Ureter (tissue), 1 donor: ENCODE measurements at places on chromosomes 12 and 14.
A peak's percentile ranks its signal among the peaks of the same experiment; 100 is the strongest.

GRCh38 chr12:49750027-49750995 is 9.0 kb downstream of the TMBIM6 start:
- no peak for DNase-seq

- DNase-seq: peak; percentile 62
These were observed 68.0 kb downstream of the RNF34 start for GRCh38 chr12:121467638-121468498.

DNA sequence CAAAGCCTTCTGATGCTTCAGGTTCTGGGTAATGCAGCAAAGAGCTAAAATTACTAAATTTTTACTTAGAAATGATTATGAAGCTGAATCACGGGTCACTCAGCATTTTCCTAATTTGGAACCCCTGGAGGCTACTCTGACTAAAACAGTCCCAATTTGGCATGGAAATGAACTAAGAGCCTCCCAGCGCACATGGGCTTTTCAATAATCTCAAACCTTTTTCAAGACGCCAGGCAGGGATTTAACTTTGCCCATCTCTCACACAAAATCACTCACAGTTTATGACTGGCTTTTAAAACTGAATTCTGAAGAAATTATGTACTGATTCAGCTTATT is 68.3 kb downstream of the LLPH start:
- DNase-seq: no peak

- DNase-seq: peak; percentile 52
These were observed 33.8 kb downstream of the STK38L start for GRCh38 chr12:27277846-27278260.

DNA sequence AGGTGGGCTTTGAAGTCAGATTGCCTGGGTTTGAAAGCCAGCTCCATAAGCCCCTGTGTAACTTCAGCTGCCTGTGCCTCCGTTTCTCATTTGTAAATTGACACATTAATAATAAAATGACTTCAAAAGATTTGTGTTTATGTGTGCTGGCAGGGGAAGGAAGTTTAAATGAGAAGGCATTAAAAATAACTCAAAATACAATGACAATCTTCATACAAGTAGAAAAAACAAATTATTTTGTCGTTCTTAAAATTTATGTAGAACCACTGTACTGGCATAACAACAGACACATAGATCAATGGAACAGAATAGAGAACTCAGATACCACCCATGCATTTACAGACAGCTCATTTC is 83.0 kb downstream of the PPM1A start:
- DNase-seq: no peak

- DNase-seq: no peak
These were observed 147.1 kb downstream of the SLC15A5 start for GRCh38 chr12:16130343-16130742.

- no peak for DNase-seq
These were observed 451.3 kb downstream of the SNAPC1 start for GRCh38 chr14:62213516-62213915.

DNA sequence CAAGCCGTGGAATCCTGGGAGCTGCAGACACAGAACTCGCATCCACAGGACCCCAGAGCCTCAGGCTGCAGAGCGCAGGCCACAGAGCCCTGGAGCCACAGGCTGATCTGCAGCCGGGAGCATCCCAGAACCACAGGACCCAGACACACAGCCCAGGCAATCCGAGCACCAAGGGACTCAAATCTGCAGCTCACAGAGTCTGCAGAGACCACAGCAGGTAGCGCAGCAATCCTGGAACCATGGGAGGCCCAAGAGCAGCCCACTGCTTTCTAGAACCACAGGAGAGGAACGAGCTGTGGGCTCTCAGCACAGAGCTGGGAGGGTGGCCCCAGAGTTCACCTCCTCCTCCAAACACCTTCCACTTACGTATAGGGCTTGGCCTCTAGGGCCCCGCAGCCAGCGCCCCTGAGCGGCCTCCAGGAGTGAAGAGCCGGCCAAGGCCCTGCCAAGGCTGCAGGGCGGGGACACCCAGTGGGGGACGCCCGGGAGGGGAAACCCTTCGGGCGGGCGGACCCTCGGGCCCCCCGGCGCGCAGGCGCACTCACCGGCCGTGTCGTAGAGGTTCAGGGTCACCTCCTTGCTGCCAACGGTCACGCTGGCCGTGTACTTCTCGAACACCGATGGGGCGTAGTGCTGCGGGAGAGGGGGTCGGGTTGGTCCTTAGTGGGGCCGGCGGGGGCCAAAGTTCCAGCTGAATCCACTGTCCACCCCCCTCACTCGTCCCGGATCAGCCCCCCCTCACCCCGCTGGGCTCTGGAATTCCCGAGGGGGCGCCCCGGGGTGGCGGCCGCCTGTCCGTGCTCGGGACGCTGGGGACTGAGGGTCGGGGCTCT is 665 bp downstream of the RHOF start:
- peak; percentile 57 for DNase-seq

DNA sequence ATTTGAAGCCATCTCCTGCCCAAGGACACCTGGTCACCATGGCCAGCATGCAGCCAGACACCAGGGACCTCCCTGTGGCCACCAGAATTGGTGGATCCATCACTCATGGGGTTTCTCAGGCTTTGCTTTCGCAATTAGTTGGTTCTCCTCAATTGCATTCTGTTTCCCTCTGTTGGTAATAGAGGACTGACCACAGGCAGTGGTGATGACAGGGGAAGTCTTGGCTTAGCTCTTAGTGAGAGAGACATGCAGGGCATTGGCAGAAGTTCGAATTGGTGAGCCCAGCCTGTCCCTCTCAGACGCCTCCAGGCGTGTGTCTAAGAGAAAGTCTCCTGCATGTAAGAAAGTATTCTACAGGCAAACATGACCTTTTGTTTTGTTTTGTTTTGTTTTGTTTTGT is 21.3 kb downstream of the HCAR2 start:
- no peak for DNase-seq

DNA sequence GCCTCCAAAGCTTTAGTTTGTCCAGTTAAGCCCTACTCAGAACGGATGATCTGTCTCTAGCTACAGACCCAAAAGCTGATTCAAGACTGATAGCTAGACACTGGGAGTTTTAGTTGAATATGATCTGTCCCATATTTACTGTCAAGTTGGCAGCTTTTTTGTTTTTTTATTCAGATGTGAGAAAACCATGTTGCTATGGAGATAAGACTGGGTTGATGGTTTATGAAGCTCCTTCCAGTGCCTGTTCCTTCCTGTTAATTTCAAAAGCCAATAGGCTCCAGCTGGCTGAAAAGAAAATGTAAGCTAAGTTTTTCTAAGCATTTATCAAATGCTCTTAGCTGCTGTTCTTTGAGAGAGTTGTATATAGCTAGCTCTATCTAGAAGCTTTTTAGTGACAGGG is 4.7 kb downstream of the DYNLL1 start:
- no peak for DNase-seq

DNA sequence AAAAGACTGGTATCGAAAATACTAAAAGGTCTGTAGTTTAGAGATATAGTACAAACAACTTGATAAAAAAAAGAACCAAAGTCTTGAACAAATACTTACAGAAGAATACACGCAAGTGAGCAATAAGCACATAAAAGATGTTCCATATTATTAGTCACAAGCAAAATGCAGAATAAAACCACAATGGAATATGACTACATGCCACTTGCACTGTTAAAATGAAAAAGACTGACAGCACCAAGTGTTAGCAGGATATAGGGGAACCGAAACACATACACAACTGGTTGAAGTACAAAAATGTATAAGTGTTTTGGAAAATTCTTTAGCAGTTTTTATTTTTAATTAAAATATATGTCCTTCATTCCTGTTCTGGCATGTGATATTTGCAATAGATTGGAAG is 3.6 kb downstream of the CLEC2A start:
- DNase-seq: no peak

- no peak for DNase-seq
These were observed 44.8 kb downstream of the RASSF3 start for GRCh38 chr12:64655141-64655540.

DNA sequence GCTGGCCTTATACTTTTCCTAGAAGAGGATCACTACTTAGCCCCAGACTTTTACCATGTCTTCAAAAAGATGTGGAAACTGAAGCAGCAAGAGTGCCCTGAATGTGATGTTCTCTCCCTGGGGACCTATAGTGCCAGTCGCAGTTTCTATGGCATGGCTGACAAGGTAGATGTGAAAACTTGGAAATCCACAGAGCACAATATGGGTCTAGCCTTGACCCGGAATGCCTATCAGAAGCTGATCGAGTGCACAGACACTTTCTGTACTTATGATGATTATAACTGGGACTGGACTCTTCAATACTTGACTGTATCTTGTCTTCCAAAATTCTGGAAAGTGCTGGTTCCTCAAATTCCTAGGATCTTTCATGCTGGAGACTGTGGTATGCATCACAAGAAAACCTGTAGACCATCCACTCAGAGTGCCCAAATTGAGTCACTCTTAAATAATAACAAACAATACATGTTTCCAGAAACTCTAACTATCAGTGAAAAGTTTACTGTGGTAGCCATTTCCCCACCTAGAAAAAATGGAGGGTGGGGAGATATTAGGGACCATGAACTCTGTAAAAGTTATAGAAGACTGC is 1.5 kb downstream of the MGAT2 start:
- no peak for DNase-seq

DNA sequence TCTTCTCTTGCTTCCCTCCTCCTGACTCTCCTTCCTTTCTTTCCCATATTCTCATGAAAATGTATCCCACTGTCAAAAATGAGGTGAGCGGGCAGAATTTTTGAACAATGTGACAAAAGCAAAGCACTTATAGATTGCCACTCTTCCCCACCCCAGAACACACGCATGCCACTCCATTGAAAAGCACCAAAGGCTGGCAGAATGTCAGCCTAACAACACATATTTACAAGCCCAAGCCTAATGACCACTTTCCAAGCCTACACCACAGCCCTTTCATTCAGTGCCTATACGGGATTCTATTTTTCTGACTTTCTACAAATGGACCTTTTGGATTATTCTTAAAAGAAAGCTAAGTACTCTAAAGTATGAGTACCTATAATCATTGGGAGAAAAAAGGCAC is 62.9 kb upstream of the METAP2 start:
- DNase-seq: no peak

- no peak for DNase-seq
These were observed 66.3 kb downstream of the GPR135 start for GRCh38 chr14:59398841-59399240.

- no peak for DNase-seq
These were observed at the start of gene CLMN for GRCh38 chr14:95319312-95320077. Gene CLMN (minus strand): TSS chr14:95319908. CDS start chr14:95319792, 116 bp downstream.

GRCh38 chr14:75333606-75334548 is 55.2 kb downstream of the FOS start:
- DNase-seq: no peak

DNA sequence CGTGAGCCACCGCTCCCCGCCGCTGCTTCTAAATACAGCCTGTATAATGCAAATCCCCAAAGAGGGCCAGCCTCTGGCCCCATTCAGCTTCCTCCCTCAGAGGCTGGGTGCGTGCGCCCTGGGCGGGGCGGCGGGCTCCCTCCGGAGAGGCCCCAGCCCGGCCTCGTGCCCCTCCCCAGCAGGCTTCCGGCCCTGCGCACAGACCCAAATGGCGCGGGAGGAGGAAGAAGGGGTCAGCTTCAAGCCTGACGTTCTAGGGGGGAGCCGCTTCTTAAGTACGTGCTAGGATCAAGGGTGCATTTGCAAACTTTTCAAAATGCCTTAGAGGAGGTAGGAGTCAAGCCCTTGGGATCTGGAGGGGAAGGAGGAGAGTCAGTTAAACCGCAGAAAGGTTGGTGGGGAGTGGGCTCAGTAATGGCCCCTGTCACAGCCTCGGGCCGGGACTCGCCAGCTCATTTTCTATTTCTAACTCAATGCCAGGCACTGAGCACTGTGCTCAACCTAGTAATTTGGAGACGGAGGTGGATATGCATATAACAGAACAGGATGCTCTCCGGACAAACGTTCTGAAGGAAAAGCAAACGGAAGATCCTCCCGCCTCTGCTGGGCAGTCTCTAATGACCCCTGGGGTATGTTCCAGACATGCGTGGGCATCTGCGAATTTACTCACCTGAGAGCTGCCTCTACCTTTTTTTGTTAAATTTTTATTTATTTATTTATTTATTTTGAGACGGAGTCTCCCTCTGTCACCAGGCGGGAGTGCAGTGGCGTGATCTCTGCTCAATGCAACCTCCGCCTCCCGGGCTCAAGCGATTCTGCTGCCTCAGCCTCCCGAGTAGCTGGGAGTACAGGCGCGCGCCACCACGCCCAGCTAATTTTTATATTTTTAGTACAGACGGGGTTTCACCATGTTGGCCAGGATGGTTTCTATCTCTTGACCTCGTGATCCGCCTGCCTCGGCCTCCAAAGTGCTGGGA is 32.3 kb downstream of the NINJ2 start:
- DNase-seq: peak; percentile 70

DNA sequence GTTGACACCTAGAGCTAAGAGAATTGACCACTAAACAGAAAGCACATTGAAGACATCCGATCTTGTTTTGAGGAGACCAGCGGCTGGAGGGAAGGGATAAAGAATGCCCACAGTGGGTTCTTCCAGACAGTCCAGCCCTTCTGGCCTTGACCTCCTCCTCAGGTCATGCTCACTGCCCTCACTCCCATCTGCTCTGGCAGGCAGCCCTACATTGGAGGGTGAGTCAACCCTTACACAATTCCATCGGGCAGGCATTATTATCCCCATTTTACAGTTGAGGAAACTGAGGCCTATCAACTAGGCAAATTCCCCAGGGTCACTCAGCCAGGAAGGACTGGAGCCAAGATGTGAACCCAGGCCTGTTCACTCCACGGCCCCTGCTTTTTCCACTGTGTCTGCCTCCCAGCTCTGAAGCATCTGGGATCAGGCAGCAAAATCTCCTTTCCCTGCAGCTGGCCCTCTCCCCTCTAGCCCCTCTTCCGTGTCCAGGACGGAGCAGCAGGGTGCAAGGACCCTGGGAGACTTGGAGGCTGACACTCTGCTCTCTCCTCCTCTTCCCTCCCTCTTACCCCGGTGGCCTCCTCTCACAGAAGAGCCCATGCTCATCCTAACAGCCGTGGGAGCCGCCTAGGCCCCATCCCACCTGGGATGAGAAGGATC is 5.3 kb downstream of the SCNN1A start:
- DNase-seq: no peak

DNA sequence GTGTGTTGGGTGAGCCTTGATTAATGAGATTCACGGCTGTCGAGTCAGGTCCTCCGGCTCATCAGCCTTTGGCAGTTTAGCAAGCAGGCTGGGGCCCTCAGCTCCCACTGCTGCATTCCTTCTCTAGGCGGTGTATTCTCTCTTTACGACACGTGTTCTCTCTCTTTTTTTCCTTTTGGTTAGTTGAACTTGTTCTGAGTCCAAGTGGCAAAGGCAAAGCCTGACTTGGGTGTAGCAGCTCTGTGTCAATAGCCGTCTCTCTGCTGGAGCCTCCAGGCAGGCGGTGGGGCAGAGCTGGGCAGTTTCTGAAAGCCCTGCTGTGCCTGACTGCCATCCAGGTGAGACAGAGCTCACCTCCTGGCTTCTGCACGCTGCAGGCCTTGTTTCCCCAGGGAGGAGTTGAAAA is 46.6 kb downstream of the SUSD6 start:
- peak; percentile 76 for DNase-seq

GRCh38 chr12:26359576-26359975 is 164.2 kb downstream of the SSPN start:
- DNase-seq: no peak

- no peak for DNase-seq
These were observed 5.8 kb upstream of the BEGAIN start for GRCh38 chr14:100592972-100593371.

- no peak for DNase-seq
These were observed 257.9 kb upstream of the FOXN3 start for GRCh38 chr14:89674936-89675335.

GRCh38 chr14:87935081-87935828 is 57.7 kb downstream of the GALC start:
- DNase-seq: no peak
